Mammary epithelial cell (primary cell): ENCODE measurements at places on chromosomes 11 and 22. TPM values are rescaled to one million over a fixed set of nuclear protein-coding genes. Genes with fewer than 3 reads are reported as not detected.

Gene ENTHD1
- not detected for total RNA-seq

Gene NNMT
- total RNA-seq, result 605 TPM

Gene MS4A7
- not detected in 2 replicates for total RNA-seq

Gene FBLN1
- 130 and 135 TPM in 2 replicates for total RNA-seq

Gene MFNG
- total RNA-seq, result 3.5 TPM

Gene C22orf15
- not detected in 2 replicates for total RNA-seq

Gene PARVB
- total RNA-seq, result 16.1 and 16.2 TPM in 2 replicates

Gene PNPLA5
- 0.17 TPM for total RNA-seq

Gene BBOX1
- 2.0 TPM for total RNA-seq

Gene OR52N5
- total RNA-seq, result not detected

Gene MEI1
- total RNA-seq, result 0.33 TPM

Gene GTSE1
- total RNA-seq, result 4.4 and 22.3 TPM in 2 replicates

Gene MYEOV
- 0.67 and 0.75 TPM in 2 replicates for total RNA-seq

Gene SCUBE1
- not detected for total RNA-seq

Gene MRPL21
- 30.2 TPM for total RNA-seq

Gene SCO2
- 2.8 and 6.6 TPM in 2 replicates for total RNA-seq

Gene HEPHL1
- 36.5 and 60.8 TPM in 2 replicates for total RNA-seq

Gene KCNJ5
- 1.2 and 2.2 TPM in 2 replicates for total RNA-seq

Gene OR2AG1
- not detected in 2 replicates for total RNA-seq

Gene ARHGAP42
- 17.0 TPM for total RNA-seq

Gene PGA4
- not detected in 2 replicates for total RNA-seq

Gene SYT12
- total RNA-seq, result 26.3 TPM

Gene CD3G
- total RNA-seq, result not detected

Gene VWA5A
- total RNA-seq, result 24.7 and 35.9 TPM in 2 replicates

Gene MAPK8IP2
- 2.5 TPM for total RNA-seq

Gene NUDT8
- total RNA-seq, result 7.8 and 13.4 TPM in 2 replicates

Gene APOBEC3A
- total RNA-seq, result not detected

Gene C11orf91
- total RNA-seq, result 4.8 and 7.6 TPM in 2 replicates

Gene SPI1
- total RNA-seq, result not detected in 2 replicates

Gene RAC2
- total RNA-seq, result 62.6 and 119 TPM in 2 replicates

Gene AGBL2
- 1.7 TPM for total RNA-seq

Gene MUC5AC
- 0.03 TPM in 1 of 2 replicates, not detected in the other for total RNA-seq

Gene SBF2
- total RNA-seq, result 32.0 and 38.5 TPM in 2 replicates
